ENCODE measurements at places on chromosomes 11 and 22.

DNA sequence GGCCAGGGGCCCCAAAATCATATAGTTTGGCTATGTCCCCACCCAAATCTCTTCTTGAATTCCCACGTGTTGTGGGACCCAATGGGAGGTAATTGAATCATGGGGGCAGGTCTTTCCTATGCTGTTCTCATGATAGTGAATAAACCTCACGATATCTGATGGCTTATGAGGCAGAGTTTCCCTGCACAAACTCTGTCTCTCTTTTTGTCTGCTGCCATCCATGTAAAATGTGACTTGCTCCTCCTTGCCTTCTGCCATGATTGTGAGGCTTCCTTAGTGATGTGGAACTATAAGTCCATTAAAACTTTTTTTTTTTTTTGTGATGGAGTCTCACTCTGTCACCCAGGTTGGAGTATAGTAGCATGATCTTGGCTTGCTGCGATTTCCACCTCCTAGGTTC lies 14.4 kb downstream of the DIXDC1 start:
- no peak for DNase-seq

- no peak for DNase-seq
These were observed 5.3 kb downstream of the CD44 start for GRCh38 chr11:35144136-35144741.

DNA sequence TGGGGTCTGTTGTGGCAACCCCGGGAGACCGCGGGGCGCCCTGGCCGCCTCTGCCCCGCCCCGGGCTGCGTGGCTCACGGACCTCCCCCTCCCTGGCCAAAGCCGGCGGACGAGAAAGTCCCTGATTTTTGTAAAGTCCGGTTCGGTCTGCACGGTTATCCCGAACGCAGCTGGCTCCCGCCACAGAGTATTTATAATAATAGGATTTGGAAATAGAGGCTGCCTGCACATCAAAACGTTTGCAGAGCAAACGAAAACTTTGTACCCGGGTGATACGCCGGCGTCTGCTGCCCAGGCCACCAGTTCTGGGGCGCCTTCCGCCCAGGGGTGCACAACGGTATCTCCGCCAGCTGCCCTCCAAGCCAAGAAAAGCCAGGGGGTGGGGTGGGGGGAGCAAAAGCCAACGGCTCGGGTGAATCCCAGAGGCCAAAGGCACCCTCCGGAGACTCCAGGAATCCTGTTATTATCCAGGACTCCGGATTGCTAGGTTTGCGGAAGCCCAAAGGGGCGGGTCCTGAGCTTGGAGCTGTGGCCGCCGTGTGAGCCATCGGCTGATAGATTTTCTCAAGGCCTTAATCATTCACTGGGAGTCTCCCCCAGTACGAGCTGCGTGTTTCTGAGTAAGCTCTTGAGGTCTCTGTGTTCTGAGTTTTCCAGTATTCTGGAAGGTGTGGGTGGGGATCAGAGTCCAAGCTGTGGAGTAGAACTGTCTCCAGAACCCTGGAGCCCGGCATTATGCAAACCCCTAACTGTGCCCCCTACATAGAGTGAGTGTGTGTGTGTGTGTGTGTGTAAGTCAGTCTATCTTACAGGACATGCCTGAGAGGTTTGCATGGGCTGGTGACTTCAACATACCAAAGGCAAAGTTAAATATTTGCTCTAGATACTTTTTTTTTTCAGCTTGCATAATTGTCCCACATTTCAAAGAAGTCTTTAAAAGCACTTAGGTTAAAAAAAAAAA lies 673 bp upstream of the SHANK2 start:
- no peak for DNase-seq

DNA sequence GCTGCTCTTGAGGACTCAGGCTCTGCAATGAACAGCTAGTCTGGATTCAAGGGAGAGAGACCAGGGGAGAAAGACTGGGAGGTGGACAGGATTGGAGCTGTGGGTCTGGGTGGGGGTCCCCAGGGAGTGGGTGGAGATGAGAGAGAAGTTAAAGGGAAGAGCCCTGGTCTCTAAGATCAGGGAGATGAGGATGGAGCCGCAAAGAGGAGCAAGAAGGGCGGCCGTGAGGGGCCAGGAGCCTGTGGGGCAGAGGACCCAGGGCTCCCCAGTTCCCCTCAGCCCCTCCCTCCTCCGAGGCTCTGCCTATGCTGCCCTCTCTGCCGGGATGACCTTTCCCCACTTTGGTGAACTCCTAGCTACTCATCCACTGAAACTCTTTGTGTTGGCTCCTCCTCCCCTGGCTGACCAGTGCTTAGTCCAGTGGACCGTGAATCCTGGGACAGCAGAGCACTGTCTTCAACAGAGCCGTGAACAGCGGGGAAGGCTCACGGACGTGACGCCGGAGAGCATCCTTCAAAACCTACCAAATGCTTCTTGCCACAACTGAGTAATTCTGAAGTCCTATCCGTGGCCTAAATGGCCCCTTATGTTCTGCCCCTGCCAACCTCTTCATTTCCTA lies 16.4 kb upstream of the RFPL3 start:
- no peak for DNase-seq

GRCh38 chr11:83193315-83194280 lies at the start of gene ANKRD42:
Gene ANKRD42 (plus strand): TSS chr11:83193712. CDS start chr11:83194671, 959 bp downstream.
- peak; percentile 67 for DNase-seq

DNA sequence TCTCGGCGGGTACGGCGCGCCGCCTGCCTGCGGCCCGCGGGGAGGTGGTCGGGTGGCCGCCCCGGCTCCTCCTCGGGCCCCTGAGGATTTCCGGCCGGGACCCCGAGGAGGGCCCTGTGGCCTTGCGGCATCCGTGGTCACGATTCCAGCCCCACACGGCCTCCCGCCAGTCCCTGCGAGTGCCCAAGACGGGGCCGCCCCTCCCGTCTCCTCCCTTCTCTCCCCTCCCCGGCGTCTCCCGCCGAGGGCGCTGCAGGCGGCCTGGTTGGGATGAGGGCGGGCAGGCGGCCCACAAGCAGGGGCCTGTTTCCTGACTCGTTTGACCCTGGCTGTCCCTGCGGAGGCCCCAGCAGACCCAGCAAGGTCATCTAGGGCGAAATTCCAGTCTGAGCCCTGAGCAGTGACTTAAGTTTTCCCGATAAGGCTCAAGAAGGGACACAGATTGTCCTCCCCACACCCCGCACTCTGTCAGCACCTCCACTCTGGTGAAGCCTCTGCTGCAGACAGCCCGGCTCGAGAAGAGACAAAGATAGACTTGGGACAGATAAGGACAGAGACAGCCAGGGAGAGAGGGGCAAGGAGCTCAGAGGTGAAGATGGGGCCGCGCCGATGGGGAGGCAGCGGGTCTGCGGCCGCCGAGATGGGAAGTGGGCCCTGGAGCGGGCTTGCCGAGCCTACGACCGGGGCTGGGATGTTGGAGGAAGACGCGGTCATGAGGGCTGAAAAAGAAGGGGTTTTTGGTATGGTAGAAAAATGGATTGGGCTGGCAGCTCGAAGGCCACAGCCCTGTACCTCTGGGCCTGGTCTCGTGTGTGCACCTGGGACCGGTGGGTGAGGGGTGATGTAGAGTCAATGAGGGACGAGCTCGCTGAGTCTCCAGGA lies 95.0 kb downstream of the SWAP70 start:
- DNase-seq = no peak

- DNase-seq = no peak
These were observed 14.7 kb downstream of the LUZP2 start for GRCh38 chr11:24511511-24511910.

- no peak for DNase-seq
These were observed 16.2 kb downstream of the SHISA8 start for GRCh38 chr22:41898645-41899044.

DNA sequence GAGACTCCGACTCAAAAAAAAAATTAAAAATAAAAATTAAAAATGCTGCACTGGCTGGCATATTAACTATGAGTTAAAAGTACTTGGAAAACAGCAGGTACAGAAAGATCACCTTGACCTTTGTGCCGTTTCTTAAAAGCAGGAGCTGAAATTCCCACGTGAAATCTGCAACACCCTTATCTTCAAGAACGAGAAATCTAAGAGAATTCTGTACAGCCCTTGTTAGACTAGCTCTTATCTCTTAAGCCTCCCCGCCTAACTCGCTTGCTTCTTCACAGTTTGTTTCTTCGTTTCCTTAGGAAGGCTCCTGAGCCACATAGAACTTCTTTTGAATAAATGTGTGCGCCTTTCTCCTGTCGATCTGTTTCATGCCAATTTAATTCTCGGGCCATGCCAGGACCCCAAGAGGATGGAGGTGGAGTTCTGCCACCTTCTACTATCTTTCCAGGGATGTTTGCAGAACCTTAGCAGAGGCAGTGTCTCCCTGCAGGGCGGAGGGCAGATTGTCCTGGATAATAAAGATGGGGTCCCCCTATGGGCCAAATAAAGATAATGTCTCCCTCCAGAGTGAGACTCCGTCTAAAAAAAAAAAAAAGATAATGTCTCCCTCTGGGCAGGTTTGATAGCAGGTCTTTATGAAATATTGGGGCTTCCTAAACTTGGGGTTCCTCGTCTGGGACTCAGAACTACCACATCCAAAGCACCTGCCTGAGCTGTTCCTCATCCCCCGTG lies 27.4 kb upstream of the SYT8 start:
- no peak for DNase-seq

- no peak for DNase-seq
These were observed 43.9 kb upstream of the GRIK4 start for GRCh38 chr11:120467627-120468026.

DNA sequence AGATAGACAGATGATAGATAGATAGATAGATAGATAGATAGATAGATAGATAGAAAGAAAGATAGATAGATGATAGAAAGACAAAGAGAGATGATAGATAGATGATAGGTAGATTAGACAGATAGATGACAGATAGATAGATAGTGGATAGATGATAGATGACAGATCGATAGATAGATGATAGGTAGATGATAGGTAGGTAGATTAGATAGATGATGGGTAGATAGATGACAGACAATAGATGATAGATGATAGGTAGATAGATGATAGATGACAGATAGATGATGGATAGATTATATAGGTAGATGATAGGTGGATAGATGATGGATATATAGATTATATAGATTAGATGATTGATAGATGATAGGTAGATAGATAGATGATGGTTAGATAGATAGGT lies 4.3 kb downstream of the LZTR1 start:
- no peak for DNase-seq

DNA sequence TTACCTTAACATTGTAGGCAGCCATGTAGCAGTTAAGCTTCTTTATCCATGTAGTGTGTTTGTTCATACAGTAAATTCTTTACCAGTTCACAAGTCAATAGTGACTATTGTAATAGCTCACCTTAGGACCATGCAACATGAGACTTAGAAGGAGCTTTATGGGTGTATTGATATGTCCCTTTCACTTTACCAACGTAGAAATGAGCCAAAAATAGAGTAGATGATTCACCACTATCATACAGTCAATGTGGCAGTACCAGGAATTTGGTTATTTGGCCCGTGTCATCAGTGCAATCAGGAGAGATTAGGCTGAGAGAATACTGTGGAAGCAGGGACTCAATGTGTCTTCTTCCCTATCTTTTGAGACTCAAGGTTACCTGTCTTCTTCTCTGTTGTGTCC lies 4.7 kb downstream of the ZDHHC13 start:
- no peak for DNase-seq

- DNase-seq = no peak
These were observed 1.9 kb upstream of the SLC25A45 start for GRCh38 chr11:65384301-65384889.

DNA sequence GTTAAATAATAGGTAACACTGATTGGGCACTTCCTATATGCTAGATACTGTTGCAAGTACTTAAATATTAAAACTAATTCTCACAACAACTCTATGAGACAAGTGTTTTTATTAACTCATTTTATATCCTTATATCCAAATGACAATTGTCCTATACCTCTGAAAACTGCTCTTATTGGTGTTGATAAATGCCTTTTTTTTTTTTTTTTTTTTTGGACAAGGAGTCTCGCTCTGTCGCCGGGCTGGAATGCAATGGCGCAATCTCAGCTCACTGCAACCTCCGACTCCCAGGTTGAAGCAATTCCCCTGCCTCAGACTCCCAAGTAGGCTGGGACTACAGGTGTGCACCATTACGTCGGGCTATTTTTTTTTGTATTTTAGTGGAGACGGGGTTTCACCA lies 41.6 kb downstream of the MRTFA start:
- no peak for DNase-seq

DNA sequence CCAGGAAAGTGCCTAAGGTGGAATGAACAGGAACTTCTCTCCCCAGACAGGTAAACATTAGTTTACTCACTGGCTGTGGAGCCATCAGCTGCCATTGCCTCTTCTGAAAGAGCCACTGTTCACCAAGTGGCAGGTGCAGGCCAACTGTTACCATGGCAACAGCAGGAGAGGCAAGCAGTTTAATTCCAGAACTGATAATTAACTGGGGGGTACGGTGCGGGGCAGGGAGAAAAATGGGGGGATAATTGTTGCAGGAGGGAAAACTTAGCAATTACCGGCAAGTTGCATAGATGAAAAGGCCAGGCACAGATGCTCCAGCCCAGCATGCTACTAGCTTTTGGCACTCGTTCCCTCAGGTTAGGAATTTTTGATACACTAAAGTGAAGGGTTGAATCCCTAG lies 85.1 kb downstream of the TRIM44 start:
- no peak for DNase-seq

DNA sequence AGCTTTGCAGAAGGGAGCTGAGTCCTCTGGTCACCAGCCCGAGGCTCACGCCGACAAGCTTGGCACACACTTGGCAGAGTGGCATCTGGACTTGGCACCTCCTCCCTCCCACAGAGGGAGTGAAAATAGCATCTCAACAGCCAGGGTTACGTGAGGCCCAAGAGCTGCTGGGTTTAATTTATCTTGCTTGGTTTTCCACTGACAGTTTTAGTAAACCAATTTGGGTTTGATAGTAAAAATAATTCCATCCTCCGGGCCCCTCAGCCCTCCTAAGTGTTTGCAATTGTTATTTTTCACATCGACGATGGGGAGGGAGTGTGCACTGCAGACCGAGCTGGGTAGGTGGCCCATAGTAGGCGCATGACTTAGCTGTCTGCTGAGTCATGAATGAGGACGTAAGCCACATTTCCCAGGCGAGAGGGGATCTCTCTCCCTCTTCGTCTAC lies 107.6 kb upstream of the ASPHD2 start:
- DNase-seq = no peak

DNA sequence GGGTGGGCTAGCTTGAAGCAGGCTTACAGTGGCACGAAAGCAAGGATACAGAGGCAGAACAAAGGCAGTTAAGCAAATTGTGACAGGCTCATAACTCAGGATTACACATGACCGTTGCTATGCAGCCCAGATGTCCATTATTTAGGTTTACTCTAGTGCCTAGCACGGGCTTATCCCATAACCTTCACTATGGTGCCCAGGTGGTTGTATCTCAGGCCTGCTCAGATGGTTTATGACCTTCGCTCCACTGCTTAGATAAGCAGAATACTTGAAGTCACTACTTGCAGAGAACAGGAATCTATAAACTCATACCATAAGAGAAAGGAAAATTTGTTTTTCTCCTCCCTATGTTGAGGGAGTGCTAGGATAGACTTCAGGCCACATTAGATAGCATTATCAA lies 9.0 kb downstream of the OR6M1 start:
- DNase-seq = no peak

DNA sequence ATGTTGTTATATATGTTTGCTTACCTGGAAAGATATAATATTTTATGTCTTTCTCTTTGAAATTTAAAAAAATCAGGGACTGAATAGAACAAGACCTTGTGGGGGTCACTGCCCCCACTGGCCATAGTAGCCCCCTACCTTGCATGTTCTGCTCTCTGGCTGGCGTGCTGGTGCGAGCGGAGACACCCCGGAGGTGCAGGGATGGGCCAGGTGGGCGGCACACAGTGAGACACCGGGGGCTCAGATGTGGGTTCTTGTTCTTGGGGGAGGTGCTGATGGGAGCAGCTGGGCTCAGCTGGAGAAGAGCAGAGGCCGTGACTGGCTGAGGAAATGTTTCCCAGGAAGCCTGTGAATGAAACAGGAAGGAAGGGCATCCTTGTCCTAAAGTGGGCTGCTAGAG lies 20.2 kb downstream of the GAB4 start:
- DNase-seq = no peak

Data from stimulated activated CD4-positive, alpha-beta T cell treated with anti-CD3 and anti-CD28 coated beads, Interleukin-1b, Interleukin-23, amount 100 ng/mL, for 1 hour (primary cell).